ENCODE measurements at places on chromosomes 5 and 9.

GRCh38 chr9:91200692-91201336, 160.9 kb downstream of the AUH start:
- no peak for DNase-seq

GRCh38 chr9:96113032-96113431, 188.9 kb downstream of the HSD17B3 start:
- DNase-seq: no peak

DNA sequence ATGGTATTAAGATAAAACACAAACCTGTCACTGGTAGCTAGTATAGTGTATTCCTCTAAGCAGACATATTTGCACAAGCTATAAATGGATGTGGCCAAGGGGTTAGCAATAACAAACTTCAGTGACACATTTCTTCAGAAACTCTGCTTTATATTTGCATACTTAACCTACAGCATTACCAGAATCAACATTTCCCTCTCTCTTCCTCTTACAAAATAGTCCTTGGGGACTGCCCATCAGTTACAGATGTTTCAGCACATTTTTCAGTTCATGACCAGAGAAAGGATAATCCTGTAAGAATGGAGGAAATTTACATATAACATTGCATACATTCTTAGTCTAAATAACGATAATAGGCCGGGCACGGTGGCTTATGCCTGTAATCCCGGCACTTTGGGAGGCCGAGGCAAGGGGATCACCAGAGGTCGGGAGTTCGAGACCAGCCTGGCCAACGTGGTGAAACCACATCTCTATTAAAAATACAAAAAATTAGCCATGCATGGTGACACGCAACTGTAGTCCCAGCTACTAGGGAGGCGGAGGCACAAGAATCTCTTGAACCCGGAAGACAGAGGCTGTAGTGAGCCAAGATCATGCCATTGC, 25.3 kb upstream of the SLC1A1 start:
- DNase-seq: no peak

GRCh38 chr5:155872629-155873220, 454.2 kb upstream of the SGCD start:
- DNase-seq: no peak

- DNase-seq: no peak
These were observed 95.8 kb upstream of the SPATA31C2 start for GRCh38 chr9:88234114-88234513.

GRCh38 chr9:131334629-131335367, 45.3 kb downstream of the PLPP7 start:
- peak; percentile 91 for DNase-seq

- DNase-seq: peak; percentile 39
These were observed 180.6 kb downstream of the EPB41L4A start for GRCh38 chr5:112238473-112238872.

DNA sequence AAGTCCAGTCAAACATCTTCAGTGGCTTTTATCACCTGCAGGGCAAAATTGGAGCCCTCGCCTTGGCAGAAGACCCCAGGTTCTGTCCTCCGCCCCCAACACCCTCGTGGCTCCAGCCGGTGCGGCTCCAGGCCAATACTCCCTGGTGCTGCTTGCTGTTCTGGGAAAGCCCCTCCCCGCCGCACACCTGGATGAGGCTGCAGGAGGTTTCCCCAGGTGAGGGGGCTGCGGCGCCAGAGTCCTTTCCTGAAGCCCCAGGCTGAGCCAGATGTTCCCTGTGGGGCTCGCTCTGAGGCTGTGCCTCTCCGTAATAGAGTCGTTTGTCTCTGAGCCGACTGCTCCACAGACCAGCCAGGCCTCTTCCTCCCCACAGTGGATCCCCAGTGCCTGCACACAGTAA, 375.4 kb upstream of the IRX1 start:
- no peak for DNase-seq

DNA sequence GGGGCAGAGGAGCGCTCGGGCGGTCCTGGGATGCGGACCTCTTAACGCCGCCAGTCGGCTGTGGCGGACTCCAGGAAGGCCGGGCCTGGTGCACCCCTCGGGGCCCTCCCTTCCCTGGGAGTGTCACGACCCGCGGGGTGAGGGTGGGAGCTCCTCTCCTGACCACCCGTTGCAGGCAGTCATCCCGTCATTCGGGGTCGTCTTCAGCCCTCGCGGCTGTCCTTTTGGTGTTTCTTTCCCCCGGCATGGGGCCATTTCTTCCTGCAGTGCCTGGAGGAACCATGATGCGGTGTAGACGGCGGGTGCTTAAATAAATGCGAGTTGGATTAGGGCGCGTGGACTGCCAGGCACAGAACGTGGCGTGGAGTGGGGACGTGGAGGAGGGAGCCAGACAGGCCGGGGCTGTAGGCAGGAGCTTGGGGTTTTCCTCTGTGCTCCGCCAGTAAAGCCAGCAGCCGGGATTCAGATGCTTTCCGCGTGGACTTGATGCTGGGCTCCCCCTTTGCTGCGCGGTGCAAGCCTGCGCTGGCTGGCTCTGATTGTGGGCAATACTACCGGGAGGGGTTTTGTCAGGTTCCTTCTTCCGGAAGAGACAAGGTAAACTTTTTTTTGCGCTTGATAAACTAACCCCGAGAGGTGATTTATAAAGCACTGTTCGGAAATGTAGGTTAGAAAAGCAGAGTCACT, 868 bp downstream of the KDM4C start:
- peak; percentile 57 for DNase-seq

GRCh38 chr5:98503616-98504015, 269.8 kb upstream of the RGMB start:
- no peak for DNase-seq

- no peak for DNase-seq
These were observed 4.6 kb downstream of the BICD2 start for GRCh38 chr9:92760070-92760469.

- peak; percentile 44 for DNase-seq
These were observed 16.0 kb downstream of the LYRM7 start for GRCh38 chr5:131186561-131187256.

GRCh38 chr9:129058965-129059795, 21.7 kb upstream of the DOLPP1 start:
- no peak for DNase-seq

DNA sequence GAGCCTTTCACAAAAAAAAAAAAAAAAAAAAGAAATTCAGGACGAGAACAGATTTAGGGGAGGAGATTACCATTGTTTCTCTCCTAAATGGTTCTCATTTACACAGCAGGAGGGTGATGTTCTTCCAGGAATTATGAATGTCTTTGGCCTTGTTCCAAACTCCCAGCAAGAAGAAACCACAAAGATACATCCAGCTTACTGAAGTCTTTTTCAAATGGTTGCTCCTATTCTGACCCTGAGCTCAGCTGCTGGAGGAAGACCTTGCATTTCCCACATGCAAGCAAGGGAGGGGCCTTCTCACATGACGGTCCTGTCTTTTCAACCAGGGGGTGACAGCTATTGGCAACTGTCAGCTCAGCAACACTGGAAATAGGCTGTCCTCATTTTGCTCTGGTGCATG, 203.0 kb upstream of the VLDLR start:
- DNase-seq: peak; percentile 76

- DNase-seq: no peak
These were observed 9.7 kb downstream of the LIFR start for GRCh38 chr5:38546691-38547146.

DNA sequence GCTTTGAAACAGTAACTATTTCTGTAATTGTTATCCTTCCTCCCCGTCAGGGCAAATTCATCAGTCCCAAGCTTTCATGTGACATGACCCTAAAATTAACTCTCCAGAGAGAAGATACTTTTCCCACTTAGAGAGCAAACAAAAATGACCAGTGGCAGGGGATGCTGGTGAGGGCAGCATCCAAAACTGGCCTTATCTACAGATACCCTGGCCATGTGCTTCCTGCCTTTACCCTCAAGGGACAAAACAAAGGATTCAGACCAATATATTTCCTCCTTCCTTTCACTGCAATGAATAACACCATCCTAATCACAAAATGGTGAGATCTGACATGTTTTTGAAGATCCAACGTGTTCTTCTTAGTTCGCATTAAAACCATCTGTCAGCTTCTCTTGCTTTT, 267.2 kb downstream of the MAN2A1 start:
- DNase-seq: no peak

- DNase-seq: peak; percentile 23
These were observed 818.2 kb downstream of the TLR4 start for GRCh38 chr9:118522093-118523028.

- DNase-seq: no peak
These were observed 21.7 kb upstream of the TENT2 start for GRCh38 chr5:79590396-79590999.

GRCh38 chr5:136221340-136221739, 28.4 kb upstream of the SMIM32 start:
- no peak for DNase-seq

DNA sequence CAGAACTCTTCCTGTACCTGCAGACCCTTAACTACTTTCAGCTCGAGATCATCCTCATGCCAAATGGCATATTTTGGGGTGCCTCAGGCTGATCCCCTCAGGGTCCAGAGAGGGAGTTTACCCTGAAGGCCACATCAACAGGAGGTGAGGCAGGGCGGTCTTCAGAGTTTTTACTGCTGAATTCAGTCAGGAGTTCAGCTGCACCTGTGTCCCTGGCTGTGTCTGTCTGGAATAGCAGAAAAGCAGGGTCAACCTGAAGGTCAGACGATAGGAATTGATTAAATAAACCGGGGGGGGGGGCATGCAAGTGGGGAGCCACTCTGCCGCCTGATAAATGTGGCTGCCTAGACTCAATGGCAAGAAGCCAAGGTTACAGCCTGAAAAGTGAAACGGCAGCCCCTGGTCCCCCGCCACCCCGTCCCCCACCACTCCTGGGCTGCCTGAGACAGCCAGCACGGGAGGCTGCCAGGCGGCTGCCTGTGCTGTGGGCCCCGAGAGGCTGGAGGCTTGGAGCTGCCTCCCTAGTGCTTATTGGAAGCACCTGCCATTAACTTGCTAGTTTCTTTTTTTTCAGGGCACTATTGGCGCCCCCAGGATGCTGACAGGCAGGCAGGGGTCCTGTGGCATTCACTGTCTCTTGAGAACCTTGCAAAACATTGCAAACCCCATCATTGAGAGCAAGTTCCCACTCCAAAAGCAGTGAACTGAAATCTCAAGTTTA, 182.7 kb upstream of the PPP1R26 start:
- DNase-seq: no peak

DNA sequence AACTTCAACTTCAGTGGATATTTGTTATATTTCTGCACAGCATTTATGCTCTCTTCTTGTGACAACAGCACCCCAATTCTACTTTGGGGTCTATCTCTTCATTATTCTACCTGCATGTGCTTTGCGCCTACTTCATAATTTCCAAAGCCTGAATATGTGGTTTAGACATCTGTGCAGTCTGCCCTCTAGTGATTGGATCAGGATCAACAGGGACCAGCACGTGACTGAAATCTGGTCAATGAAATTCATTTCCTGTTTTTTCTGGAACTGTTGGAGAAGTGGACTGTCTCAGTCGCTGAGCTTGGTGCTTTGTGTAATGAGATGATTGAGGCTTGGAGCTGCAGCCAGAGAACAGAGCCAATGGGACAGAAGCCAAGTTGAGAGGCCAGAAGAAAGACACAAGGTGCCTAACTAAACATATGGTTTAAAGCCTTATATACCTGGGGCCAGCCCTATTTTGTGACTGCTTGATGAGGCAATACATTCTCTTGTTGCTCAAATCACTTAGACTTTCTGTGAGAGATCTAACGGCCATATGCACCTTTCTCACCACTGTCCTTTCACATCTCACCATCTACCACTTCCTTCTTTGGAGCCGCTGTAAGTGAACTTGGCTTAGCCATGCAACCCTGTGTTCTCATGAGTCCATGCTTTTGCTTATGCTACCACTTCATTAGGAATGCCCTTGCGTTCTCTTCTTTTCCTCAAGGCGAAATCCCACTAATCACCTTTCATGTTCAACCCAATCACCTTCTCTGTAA, 68.8 kb upstream of the PPP2R2B start:
- peak; percentile 37 for DNase-seq

DNA sequence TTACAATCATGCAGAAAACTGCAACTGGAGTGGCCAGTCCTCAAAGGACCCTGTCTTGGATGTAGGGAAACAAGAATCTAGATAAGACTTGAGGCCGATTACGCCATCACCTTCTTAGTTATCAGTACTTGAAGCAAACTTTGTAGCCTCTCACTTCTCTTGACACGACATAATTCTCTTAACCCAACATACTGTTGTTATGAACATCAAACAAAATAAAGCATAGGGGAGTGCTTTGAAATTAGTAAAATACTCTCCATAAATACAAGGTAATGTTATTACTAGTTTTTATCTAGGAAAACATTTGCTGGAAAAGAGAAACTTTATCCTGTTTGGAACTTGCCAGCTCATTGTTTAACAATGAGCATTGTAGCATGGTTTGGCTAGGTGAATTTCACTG, 574.9 kb upstream of the DMAC1 start:
- no peak for DNase-seq

- DNase-seq: peak; percentile 70
These were observed 42.8 kb downstream of the SHB start for GRCh38 chr9:38026021-38026809.

DNA sequence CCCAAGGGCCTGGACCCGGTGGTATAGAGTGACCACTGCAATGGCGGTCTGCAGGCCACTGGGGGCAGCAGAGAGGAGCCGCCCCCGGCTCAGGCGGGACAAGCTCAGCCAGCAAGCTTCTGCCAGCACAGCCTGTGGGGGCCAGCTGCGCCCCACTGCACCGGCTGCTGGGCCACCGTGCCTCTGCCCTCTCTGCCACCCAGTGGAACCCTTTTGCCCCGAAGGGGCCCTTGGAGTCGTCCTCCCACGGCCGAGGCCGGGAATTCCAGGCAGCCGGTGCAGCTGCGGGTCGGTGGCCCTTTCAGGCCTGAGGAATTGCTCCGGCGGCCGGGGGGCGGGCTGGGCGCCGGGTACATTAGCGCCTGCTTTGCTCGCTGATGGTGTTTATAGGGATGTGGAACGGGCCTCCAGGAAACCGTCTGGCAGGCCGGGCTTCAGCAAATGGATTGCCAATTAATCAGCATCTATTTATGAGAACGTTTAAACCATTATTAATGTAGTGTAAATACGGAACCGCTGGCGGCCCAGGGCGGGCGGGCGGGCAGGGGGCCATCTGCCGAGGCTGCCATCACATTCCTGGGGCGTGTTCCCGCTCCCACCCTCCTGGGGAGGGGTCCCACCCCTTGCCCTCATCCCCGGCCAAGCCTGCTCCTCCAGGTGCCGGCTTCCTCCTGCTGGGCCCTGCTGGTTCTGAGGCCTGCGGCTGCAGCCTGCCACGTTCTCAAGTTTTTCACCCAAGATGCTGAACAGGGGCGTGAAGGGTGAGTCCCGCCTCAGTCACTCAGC, 127.4 kb downstream of the BARX1 start:
- peak; percentile 26 for DNase-seq

DNA sequence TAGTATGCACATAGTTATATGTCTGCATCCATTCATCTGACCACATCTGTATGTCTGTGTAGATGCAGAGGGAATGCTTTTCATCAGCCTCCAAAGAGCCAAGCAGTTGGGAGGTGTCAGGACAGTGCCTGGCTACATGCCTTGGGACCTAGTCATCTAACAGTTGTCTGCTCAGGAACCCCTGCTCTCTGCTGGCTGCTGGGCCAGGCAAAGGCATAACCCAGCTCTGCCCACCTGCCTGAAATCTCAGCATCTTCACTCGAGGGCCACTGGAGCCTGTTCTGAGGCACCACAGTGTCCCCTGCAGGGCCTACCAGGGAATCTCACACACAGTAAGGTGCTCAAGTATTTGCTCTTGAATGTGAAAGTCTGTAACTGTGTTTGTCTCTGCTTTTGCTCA, 3.7 kb downstream of the C9orf50 start:
- peak; percentile 81 for DNase-seq

GRCh38 chr5:25963251-25964008, 1075.0 kb downstream of the CDH9 start:
- DNase-seq: no peak
